ENCODE measurements at places on chromosomes 13 and 19. TPM values are rescaled to one million over a fixed set of nuclear protein-coding genes. Genes with fewer than 3 reads are reported as not detected.
A peak's percentile ranks its signal among the peaks of the same experiment; 100 is the strongest.

Gene SHD
- total RNA-seq = not detected

Gene CTXN1
- not detected for total RNA-seq

Gene MIR17HG
- 1.8 TPM for total RNA-seq

Gene BCKDHA
- total RNA-seq = 61.4 TPM

Gene ZNF180
- total RNA-seq = 5.9 TPM

Gene ZNF835
- total RNA-seq = 0.22 TPM

Gene CDC16
- 40.2 TPM for total RNA-seq

Gene IZUMO1
- 56.0 TPM for total RNA-seq

Gene LGALS7
- 7.1 TPM for total RNA-seq

DNA sequence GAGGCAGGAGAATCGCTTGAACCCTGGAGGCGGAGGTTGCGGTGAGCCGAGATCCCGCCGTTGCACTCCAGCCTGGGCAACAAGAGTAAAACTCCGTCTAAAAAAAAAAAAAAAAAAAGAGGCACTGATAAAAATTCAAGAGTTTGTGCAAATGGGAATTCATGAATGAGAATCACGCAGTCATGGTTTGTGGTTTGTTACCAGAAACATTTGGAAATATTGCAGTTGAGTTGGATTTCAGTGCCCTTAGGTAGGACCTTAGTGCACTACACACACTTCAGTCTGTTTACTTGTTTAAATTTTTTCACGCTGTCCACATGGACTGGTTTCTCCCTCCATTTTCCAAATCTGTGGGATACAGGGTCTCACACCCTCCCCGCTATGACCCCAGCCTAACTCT lies 28.4 kb downstream of the ZNF844 start:
- peak overlapping the region; percentile 76 for H3K27ac ChIP-seq
- no peak for DNase-seq
- peak overlapping the region; percentile 56 for H3K4me3 ChIP-seq
- no peaks in the 10 kb centered on the region for H3K4me1 ChIP-seq
- H3K36me3 ChIP-seq = no peaks in the 10 kb centered on the region
- H3K27me3 ChIP-seq = no peaks in the 10 kb centered on the region

- no peaks in the 10 kb centered on the region for H3K36me3 ChIP-seq
- no peak within 1 kb of the TSS for H3K27ac ChIP-seq
- H3K4me3 ChIP-seq = peak within 1 kb of the TSS; percentile 24
- no peak for DNase-seq
Measured at GRCh38 chr19:18612772-18613588, at the start of gene TMEM59L. Gene TMEM59L, plus strand, starts transcription at chr19:18612870. Its CDS starts 89 bp downstream, at chr19:18612959.

- H3K4me1 ChIP-seq = no peaks in the 10 kb centered on the region
- no peaks in the 10 kb centered on the region for H3K36me3 ChIP-seq
- no peak overlapping the region for H3K27ac ChIP-seq
- H3K4me3 ChIP-seq = no peak overlapping the region
Measured at GRCh38 chr13:96216543-96216942, 126.6 kb downstream of the HS6ST3 start.

DNA sequence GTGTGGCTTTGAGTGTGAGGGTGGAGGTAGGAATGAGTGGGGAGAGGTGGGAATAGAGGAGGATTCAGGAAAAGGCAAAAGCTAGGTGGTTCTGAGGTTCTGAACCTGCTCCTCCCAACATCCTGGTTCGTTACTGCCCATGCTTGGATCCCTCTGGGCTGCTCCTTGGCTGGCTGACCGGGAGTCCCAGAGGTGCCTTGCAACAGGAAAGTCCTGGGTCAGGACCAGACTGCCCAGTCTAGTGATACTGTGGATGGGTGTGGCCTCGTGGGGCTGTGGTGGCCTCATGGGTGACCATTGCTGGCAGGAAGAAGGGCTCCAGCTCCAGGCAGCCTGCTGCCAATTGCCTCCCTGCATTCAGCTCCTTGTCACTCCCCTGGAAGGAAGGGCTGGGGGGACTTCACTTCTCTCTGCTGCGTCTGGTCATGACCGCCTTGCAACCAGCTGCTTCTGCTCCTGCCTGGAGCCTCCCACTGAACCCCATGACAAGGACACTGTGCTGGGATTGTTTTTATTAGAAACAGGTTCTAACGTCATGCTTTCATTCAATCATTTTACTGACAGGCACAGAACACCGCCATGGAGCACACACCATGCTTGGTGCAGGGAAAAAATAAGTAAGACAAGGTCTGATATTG lies 61.5 kb upstream of the UBL3 start:
- H3K4me1 ChIP-seq = no peaks in the 10 kb centered on the region
- no peak for DNase-seq
- H3K27ac ChIP-seq = peak overlapping the region; percentile 21

DNA sequence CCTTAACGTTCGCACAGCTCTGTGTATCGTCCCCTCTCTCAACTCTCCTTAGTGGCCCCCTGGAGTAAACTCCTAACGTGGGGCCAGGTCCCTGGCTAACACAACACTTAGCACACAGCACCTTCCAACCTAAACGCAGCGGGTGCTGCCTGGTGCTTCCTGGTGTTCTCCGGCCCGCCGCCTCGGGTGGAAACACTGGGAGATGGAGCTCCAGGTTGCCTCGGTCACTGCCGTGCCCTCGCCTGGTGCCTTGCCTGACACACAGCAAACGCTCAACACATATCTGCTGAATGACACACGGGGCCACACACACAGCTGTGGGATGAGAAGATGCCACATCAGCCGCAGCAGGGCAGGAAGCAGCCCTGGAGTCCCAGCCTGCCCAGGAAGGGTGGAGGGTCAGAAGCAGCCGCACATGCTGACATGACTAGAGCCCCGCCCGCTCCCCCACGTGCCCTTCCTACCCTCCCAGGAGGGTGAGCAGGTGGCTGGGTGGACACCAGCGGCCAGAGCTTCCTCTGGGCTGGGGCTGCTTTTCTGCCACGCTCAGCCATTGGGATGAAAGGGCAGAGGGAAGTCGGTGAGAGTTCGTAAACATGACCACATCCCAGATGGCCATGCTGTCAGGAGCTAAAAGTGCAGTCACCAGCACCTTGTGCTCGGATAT lies 6.6 kb downstream of the PEPD start:
- H3K27ac ChIP-seq = no peak overlapping the region
- H3K4me1 ChIP-seq = peaks cover 1% of the 10 kb centered on the region
- H3K27me3 ChIP-seq = no peaks in the 10 kb centered on the region
- peaks cover 23% of the 10 kb centered on the region for H3K36me3 ChIP-seq

- H3K27me3 ChIP-seq = no peaks in the 10 kb centered on the region
- H3K36me3 ChIP-seq = no peaks in the 10 kb centered on the region
- peak overlapping the region; percentile 84 for H3K4me3 ChIP-seq
- H3K4me1 ChIP-seq = no peaks in the 10 kb centered on the region
- H3K27ac ChIP-seq = peak overlapping the region; percentile 97
Measured at GRCh38 chr13:32587811-32588170, 1.5 kb downstream of the PDS5B start.

- no peak overlapping the region for H3K27ac ChIP-seq
- H3K4me3 ChIP-seq = no peak overlapping the region
- DNase-seq = no peak
- H3K27me3 ChIP-seq = no peaks in the 10 kb centered on the region
- H3K36me3 ChIP-seq = no peaks in the 10 kb centered on the region
- no peaks in the 10 kb centered on the region for H3K4me1 ChIP-seq
Measured at GRCh38 chr13:109126178-109126577, 496.8 kb downstream of the MYO16 start.

DNA sequence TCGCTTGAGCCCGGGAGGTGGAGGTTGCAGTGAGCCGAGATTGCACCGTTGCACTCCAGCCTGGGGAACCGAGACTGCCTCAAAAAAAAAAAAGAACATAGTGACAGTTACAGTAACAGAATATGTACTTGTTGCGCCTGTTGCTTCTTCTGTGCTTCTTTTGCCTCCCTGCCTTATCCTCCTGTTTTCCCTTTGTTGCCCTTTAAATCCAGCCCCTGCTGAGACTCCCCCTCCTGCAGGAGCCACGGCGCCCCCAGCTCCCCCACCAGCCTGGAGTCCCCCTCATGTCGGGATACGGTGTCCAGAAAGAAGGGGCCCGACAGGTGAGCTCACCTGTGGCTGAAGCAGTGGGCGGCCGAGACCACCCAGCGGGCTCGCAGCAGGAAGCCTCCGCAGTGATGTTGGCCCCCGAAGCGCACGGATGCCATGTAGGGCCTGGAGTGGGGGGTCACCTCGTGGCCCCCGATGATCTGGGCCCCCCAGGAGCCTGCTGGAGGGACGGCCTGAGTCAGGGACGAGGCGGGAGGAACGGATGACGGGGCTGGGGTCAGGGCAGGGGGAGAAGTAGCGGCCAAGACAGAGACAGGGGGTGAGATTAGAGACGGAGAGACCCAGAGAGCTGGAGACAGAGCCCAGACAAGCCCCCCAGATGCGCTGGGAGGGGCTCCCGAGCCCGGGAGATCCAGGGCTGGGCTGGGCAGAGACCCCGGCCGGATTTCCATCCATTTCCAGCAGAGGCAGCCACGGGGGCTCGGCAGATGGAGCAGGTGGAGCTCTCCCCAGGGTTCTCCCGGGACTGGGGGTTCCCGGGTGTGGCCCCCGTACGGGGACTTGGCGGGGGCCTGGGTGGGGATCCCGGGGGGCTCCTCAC lies 536 bp downstream of the PRSS57 start:
- no peaks in the 10 kb centered on the region for H3K36me3 ChIP-seq
- DNase-seq = no peak
- H3K4me3 ChIP-seq = peak overlapping the region; percentile 12
- no peak overlapping the region for H3K27ac ChIP-seq

DNA sequence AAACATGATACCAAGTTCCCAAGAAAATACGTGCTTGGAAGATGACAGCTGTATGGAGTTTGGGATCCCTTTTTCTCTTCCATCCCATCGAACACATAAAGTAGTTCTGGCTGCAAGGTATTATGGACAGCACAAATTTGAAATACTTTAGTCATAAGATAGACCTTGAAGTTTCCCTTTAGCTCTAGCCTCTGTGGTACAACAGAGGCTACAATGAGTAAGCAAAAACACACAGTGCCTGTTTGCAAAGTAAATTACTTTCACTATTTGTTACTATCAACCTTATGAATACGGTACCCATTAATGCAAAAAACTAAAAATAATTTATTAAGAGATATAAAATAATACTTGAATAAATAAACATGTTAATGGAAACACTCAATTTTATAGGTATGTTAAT lies 21.0 kb upstream of the LRCH1 start:
- no peaks in the 10 kb centered on the region for H3K27me3 ChIP-seq
- no peak overlapping the region for H3K4me3 ChIP-seq
- H3K4me1 ChIP-seq = no peaks in the 10 kb centered on the region
- no peaks in the 10 kb centered on the region for H3K36me3 ChIP-seq
- DNase-seq = no peak

- DNase-seq = no peak
- no peak overlapping the region for H3K27ac ChIP-seq
- no peaks in the 10 kb centered on the region for H3K36me3 ChIP-seq
- H3K4me1 ChIP-seq = peaks cover 9% of the 10 kb centered on the region
Measured at GRCh38 chr19:33191501-33191900, 2.6 kb upstream of the LRP3 start.

- no peak overlapping the region for H3K4me3 ChIP-seq
- no peaks in the 10 kb centered on the region for H3K36me3 ChIP-seq
- DNase-seq = no peak
Measured at GRCh38 chr19:45455707-45456499, 11.9 kb upstream of the FOSB start.

DNA sequence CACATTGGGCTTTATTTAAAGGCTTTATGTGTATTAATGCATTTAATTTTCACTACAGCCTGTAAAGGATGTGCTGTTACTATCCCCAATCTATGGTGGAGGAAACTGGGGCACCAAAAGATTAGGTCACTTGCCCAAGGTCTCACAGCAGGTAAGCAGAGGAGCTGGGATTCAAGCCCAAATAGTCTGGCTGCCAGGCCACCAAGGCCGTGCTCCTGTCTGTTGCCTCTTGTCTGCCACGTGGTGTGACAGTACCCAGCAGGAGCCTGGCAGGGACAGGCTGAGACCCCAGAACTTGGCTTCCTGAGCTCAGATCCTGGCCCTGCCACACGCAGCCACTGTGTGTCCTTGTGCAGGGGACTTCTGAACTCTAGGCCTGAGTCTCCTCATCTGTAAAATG lies 4.5 kb downstream of the NTN5 start:
- H3K4me3 ChIP-seq = no peak overlapping the region
- no peaks in the 10 kb centered on the region for H3K36me3 ChIP-seq
- no peak overlapping the region for H3K27ac ChIP-seq

DNA sequence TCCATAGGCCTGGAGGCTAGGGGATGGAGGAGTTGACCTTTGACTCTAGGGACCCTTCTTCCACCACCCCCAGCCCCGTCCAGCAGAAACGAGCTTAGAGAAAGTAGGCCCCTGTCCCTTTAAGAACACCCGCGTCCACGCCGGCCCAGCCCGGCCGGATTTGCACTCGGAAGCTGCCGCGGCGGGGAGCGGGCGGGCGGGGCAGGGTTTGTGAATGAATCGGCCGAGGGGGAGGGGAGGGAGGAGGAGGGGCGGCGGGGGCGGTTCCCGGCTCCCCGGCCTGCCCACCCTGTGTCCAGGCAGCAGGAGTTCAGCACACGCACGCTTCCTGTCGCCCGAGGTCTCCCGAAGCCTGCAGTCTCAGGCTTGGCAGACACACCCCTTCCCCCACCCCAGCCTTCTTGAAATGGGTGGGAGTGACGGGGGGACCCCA lies 1.5 kb downstream of the UNC13A start:
- H3K4me3 ChIP-seq = no peak overlapping the region
- H3K36me3 ChIP-seq = no peaks in the 10 kb centered on the region
- peaks cover 20% of the 10 kb centered on the region for H3K27me3 ChIP-seq
- DNase-seq = no peak
- H3K27ac ChIP-seq = no peak overlapping the region
